ENCODE measurements at places on chromosomes 13 and 19.
A peak's percentile ranks its signal among the peaks of the same experiment; 100 is the strongest.

- DNase-seq = no peak
These were observed 46.9 kb downstream of the ITGBL1 start for GRCh38 chr13:101499406-101499805.

- DNase-seq = peak; percentile 52
These were observed 2.9 kb upstream of the PCDH8 start for GRCh38 chr13:52851137-52851962.

GRCh38 chr19:33647146-33647545 is 25.4 kb downstream of the CHST8 start:
- DNase-seq = no peak

DNA sequence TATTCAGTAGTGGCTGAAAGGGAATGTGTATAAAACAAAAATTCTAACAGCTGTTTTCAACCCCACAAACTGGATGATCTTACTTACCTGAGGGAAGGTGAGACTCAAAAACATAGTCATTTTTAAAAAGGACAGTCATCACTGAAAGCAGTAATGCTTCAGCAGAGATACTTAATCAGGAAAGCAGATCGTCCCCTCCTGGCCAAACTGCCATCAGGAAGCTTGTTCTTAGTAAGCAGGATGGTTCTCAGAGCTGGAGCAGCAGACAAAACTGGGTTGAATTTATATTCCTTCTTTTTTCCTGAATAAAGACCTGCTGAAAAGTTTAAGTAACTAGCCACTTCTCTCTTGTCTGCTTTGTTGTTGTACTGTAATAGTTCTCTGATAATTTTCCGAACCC is 1156.5 kb downstream of the OLFM4 start:
- DNase-seq = no peak

GRCh38 chr19:7971553-7972520 is 28.4 kb upstream of the TIMM44 start:
- no peak for DNase-seq

DNA sequence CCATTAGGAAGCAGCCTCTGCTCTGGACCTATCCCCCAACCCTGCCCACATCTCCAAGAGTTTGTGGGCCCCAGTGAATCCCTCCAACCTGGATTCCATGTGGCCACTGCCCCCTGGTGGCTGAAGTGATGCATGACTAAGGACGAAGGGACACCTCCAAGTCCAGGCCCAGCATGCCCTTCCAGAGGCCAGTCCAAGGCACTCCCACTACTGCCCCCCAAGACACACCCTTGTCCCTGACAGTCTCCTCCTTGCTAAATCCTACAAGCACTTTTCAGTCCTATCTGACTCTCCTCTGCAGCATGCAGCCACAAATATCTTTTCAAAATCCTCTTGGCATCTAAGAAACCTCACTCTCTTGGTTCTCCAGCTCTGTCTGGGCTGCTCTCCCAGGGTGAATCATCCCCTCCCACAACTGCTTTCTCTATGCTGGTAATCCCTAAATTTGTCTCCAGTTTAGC is 33.0 kb downstream of the DEDD2 start:
- DNase-seq = peak; percentile 14

- no peak for DNase-seq
These were observed 76.5 kb downstream of the LATS2 start for GRCh38 chr13:20984879-20985278.

- DNase-seq = no peak
These were observed 143.6 kb downstream of the OXGR1 start for GRCh38 chr13:96850538-96851145.

DNA sequence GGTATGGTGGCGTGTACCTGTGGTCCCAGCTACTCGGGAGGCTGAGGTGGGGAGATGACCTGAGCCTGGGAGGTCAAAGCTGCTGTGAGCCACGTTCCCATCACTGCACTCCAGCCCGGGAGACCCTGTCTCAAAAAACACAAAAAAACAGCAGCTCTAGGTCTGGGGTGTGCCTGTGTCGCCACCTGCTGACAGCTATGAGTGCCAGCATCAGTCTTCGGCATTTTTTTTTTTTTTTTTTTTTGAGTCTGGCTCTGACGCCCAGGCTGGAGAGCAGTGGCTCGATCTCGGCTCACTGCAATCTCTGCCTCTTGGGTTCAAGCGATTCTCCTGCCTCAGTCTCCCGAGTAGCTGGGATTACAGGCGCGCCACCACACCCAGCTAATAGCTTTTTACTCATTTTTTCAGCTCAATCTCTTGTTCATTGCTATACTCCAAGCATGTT is 10.1 kb downstream of the AP2S1 start:
- peak; percentile 80 for DNase-seq

GRCh38 chr13:94556041-94556440 is 39.9 kb downstream of the TGDS start:
- no peak for DNase-seq

- no peak for DNase-seq
These were observed 6.0 kb upstream of the CCER2 start for GRCh38 chr19:38917921-38918491.

- DNase-seq = no peak
These were observed 308.4 kb downstream of the SHISA2 start for GRCh38 chr13:25743421-25743820.

- no peak for DNase-seq
These were observed 12.0 kb upstream of the FBXL3 start for GRCh38 chr13:77038907-77039480.

GRCh38 chr13:114161644-114162532 is 17.2 kb upstream of the CFAP97D2 start:
- DNase-seq = no peak

DNA sequence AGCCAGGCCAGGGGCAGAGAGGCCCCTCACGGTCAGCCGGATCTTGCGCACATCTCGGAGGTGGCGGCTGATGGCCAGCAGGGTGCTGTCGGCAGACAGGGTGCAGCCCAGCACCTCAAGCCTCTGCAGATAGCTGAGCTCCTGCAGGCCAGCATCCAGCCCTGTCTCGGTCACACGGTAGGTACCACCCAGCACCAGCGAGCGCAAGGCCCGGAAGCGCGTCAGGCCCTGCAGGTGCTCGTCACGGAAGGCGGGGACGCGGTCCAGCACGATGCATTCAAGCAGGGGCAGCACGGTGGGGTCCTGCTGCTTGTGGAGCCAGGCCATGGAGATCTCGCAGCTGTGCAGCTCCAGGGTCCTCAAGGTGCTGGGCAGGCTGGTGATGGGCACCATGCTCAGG is 7.7 kb downstream of the FBXL12 start:
- no peak for DNase-seq

GRCh38 chr19:57334191-57334590 is 13.9 kb downstream of the ZNF543 start:
- DNase-seq = no peak

- DNase-seq = no peak
These were observed 1.3 kb downstream of the NCLN start for GRCh38 chr19:3186891-3187661.

DNA sequence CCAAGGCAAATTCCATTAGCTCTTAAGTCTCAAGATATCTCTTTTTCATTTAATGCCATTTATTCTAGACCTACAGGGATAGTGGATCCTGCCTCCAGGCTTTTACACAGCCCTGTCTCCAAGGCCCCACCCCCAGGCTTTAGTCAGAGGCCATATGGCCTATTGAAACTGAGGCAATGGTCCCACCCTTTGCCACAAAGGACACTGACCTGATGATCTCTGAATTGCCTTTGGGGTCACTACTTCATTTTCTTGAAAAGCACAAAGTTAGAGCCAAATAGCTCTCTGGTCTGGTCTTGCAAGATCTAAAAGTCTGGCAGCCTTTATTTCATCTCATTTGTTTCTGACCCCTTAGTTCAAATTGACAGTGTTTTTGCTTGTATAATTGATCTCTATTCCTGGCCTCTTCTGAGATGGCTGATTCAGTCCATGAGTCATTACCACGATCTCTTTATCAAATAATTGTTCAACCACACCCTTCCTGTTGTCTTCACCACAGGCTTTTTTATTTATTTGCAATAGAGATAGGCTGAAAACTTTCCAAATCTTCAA is 209.8 kb downstream of the FGF14 start:
- DNase-seq = no peak

- DNase-seq = no peak
These were observed 1431.0 kb upstream of the ATXN8OS start for GRCh38 chr13:68676513-68677115.

- no peak for DNase-seq
These were observed 32.2 kb downstream of the MRPL57 start for GRCh38 chr13:21208652-21209154.

DNA sequence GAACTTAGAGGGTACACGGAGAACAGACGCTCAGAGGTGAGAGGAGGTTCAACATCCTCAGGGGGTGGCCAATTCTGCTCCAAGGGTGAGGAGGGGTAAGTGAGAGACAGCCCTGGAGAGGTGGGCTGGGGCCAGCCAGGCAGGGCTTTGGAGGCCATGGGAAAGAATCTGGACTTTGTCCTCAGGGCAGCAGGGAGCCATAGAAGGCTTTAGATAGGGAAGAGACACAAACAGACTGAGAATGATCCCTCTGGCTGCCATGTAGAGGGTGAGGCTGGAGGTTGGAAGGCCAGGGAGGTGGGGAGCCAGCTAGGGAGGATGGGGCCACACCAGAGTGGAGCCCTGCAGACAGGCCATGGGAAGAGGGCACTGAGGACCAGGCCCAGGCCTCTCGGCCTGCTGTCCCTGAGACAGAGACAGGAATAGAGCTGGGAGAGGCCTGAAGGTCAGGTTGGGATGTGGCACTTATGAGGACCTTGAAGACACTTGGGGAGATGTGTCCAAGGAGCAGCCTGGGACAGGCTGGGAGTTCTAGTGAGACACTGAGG is 29.2 kb upstream of the CCNP start:
- no peak for DNase-seq

DNA sequence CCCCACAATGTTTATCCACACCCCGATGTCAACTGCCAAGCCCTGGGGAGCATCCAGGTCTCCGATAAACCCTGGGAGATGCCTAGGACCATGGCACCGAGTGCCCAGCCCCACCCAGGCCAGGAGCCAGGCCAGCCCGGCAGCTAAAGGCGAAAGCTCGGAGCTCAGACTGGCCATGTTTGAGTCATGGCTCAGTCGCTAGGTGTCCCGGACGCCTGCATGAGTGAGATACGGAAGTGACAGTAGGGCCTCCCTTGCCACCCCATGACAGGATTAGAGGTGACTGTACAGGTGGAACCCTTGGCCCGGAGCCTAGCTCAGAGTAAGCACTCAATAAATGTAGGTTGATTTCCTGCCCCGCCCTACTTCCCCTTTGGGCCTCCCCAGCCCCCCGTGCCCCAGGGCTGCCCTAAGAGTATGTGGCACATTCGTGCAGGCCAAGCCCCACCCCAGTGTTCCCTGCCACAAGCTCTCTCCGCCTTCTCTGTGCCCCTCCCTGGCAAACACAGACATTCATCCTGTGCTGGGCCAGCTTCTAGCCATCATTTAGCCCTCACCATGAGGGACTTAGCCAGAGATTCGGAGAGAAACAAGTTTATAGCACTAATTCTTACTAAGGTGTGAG is 5.8 kb upstream of the TPM4 start:
- no peak for DNase-seq

GRCh38 chr19:23420824-23421223 is 25.6 kb upstream of the ZNF91 start:
- DNase-seq = no peak

- DNase-seq = no peak
These were observed 49.5 kb upstream of the STK24 start for GRCh38 chr13:98626298-98626935.

GRCh38 chr13:71677124-71677523 is 189.9 kb downstream of the DACH1 start:
- DNase-seq = peak; percentile 45

DNA sequence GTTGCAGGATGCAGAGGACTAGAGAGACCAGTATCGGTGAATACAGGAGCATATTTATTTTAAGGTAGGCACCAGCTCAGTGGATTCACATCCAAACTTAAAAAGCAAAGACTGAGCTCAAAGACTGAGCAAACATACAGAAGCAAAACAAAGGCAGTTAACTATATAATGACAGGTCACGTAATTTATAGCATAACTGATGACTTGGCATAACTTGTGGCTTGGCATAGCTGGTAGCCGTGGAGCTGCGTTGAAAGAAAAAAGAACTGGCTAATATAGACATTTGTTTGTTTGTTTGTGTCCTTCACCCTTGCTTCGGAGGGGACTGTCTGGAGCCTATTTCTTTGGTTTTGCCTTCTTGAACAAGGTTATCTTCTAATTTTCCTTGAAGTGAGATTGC is 33.7 kb downstream of the ZNF493 start:
- DNase-seq = no peak

DNA sequence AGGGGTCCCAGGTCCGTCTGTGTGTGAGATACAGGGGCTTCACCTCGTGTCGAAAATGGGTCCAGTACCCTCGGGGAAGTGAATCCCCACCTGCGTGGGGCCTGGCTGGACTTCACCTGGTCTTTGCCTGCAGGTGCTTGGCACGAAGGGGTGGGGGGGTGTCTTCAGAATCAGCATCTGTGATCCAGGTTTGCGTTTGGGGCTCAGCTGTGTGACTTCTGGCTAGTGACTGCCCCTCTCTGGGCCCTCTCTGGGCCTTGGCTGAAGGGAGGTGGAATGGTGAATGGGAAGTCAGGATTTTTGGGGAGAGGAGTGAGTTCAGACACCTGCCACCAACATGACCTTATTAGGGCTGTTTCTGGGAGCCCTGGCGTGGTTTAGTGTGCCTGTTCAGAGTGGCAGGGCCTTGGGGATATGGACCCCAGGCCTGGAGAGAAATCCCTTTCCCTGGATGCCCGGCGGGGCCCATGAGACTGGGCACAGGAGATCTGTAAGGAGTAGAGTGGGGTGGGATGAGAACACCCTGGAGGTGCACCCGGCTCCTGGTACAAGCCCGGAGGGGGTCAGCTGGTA is 2.7 kb downstream of the CELF5 start:
- DNase-seq = no peak

DNA sequence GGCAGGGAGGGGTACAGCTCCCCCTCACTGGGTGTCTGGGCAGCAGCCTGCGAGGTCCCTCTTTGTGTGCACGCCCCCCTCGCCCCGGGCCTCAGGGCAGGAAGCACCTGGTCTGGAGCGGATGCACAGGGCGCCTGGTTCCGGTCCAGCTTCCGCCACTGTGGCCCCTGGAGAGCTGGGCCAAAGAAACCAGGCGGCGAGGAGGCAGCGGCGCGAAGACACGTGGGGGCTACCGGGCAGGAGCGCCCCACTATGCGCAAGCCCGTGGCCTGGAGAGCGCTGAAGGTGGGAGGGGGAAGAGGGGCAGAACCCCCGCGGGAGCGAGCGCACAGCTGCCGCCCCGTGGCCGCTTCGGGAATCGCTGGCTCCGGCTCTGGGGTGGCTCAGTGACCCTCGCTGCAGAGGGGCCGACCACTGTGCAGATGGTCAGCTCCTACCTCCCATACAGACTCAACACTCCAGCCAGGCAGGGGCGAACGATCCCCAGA is 1.7 kb upstream of the LYL1 start:
- DNase-seq = no peak

DNA sequence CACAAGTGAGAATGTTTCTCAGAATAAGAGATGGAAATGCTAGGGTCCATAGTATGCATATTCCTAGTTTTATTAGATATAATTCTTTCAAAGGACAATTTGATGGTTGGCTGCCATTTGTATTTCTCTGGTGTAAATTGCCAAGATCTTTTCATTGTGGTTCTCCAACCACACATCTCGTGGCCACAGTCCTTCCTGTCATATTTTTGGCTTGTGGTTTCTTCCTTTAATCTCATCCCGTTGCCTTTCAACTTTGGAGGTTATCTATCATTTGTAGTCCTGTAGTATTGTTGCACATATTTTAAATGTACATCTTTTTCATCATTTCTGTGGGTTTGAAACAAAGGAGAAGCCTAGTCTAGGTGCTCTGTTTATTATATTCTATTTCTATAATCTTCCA is 61.2 kb downstream of the WASF3 start:
- no peak for DNase-seq
